Suprapubic skin (tissue), 4 donors: ENCODE measurements at places on chromosomes 16 and 17. TPM values are rescaled to one million over a fixed set of nuclear protein-coding genes. Genes with fewer than 3 reads are reported as not detected.

Gene NPIPA1
- 77.1 TPM for total RNA-seq

Gene HLF
- 26.2 TPM for total RNA-seq

Gene SLC22A31
- total RNA-seq: 4.8 TPM

Gene NUP88
- 64.4 TPM for total RNA-seq

Gene FLCN
- total RNA-seq: 28.4 TPM

Gene NDRG4
- total RNA-seq: 42.5 TPM

Gene ARHGDIG
- not detected for total RNA-seq

Gene LAT
- total RNA-seq: 1.3 TPM

Gene ELAC2
- 87.6 TPM for total RNA-seq

Gene MC1R
- 29.3 TPM for total RNA-seq

Gene HSF4
- total RNA-seq: 125 TPM

Gene MT1A
- 39.3 TPM for total RNA-seq

Gene SPNS2
- total RNA-seq: 47.0 TPM

Gene TNFSF12
- 28.4 TPM for total RNA-seq

Gene TRPV3
- 33.4 TPM for total RNA-seq

Gene ADAD2
- total RNA-seq: 2.6 TPM

Gene KLHL11
- 21.3 TPM for total RNA-seq
